ENCODE measurements at places on chromosomes 12 and 14.

DNA sequence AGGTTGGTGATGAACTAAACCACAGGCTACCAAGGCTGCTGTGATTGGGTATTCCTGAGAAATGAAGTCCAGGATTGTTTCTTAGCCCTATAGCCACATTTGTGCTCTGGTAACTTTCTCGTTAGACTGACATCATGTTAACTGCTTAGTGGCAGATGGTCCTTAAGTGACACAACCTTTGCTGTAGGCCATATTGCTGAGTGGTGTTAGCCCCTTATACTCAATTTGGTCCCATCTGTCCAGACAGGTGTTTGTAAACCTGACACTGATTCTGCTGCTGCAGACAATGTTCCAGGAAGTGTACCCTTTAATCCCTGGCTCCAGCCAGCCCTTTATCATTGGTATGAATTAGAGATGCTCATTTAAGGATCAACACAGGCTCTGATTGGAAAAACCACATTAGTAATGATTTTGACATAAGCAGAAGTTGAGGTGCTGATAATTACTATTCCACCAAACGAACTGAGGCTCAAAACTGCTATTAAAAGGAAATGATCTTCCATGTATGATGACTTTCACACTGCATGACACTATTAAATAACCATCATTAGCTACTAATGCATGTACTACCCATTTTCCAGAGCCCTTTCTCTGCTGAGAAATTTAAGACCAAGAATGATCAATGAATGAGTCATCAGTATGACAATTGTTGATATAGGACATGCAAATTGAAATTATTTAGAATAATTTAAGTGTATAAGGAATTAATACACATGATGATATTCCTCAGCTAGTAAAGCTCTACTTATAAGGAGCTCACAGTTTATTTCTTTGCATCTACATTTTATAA is 3.6 kb upstream of the SSTR1 start:
- no peak for ATAC-seq

DNA sequence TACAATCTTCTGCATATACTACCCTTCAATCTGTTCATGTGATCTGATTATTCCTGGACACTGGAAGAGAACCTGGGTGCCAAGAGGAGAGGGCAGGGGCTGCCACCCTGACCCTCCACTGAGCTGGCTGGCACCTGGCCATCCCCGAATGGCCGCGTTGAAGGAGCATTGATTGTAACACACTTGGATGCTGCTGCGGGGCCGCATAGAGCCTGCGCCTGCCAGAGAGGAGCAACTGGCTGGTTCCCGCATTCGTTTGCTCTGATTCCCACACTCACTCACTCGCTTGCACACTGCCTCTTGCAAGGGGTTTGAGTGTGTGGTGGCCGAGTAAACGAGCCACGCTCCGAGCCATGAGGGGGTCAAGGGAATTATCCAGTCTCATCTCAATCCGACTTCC is 32.4 kb downstream of the PSEN1 start:
- no peak for ATAC-seq

DNA sequence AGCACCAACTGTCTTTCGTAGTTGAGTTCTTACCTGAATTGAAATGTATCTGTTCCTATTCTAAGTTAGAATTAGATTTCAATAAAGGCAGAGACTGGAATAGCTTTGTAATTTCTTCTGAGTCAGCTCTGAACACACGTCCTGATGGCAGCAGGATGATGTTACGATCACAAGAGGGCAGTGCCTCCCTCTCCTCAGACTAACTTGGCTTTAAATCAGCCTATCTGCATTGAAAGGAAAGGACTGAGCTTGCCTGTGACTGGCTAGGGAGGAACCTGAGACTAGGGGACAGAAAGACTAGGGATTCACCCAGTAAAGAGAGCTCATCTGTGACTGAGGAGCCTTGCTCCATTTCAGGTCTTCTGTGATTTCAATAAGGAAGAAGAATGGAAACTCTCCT is 323.7 kb upstream of the OR4E1 start:
- ATAC-seq = peak; percentile 84

GRCh38 chr12:103499571-103499970 is 3.8 kb upstream of the C12orf42 start:
- peak; percentile 14 for ATAC-seq

GRCh38 chr14:100569734-100570286 is 17.4 kb downstream of the BEGAIN start:
- no peak for ATAC-seq

- no peak for ATAC-seq
Observed at GRCh38 chr14:75454963-75455546, 27.2 kb downstream of the JDP2 start.

DNA sequence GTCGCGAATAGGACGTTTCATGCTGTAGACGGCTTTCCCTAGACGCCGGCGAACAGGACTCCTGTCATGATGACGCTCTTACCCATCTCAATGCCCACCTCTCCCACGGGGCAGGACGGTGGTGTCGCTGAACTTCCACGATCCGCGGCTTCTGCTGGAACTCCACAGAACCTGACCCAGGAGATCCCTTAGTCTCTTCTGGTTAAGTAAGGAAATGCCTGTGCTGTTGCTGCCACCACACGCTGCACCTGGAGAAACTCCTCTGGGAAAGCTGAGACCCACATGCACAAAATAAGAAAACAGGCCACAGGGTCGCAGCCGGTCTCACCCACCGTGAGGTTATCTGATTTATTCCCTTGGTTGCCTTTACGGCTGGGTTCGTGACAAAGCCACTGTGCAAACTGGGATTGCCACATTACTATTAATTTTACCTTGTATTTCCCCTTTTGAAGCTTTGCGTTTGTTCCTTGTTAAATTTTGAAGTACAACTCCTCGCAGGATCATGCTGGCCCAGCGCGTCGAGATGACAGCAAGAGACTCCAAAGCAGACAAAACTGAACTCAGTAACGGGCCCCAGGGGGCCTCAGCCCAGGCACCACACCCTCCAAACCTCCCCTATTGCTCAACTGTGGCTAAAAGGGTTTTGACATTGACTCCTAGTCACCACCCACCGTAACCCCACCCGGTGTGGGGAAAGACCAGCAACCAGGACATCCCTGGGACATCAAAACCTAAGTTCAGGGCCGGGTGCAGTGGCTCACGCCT is 9.2 kb upstream of the MMP17 start:
- no peak for ATAC-seq

DNA sequence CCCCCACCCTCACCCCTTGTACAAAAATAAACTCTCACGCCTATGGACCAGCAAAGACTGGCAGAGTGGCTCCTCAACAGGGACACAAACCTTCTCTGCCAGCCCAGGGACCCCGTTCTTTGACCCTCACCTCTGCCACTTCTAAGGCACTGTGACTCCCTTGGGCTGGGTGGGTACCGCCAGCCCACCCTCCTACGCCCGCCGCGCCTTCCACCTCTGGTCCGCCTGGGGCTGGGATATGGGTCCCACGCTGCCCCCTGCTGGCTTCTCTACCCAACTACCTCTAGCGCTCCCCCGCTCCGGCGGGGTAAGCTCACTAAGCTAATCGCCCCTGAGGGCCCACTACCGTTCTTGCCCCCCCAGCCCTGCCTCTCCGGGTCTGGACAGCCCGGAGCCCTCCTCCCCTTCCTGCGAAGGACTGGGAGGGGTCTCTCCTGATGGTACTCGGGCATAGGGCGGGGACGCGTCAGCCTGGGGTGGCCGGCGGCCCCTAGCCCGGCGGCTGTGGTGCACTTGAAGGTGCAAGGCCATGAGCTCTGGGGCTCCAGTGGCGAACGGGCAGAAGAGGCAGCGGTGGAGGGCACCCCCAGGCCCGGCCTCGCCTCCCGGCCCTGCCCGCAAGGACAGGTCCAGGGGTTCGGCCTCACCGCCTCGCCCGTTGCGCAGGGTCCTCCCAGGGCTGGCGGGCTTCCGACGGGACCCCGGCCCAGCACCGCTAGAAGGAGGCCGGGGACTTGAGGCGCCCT is 8.1 kb downstream of the ZNF219 start:
- no peak for ATAC-seq

GRCh38 chr12:130126023-130126432 is 36.2 kb upstream of the FZD10 start:
- ATAC-seq = no peak

GRCh38 chr12:15644700-15645099 is 144.5 kb downstream of the EPS8 start:
- ATAC-seq = no peak

DNA sequence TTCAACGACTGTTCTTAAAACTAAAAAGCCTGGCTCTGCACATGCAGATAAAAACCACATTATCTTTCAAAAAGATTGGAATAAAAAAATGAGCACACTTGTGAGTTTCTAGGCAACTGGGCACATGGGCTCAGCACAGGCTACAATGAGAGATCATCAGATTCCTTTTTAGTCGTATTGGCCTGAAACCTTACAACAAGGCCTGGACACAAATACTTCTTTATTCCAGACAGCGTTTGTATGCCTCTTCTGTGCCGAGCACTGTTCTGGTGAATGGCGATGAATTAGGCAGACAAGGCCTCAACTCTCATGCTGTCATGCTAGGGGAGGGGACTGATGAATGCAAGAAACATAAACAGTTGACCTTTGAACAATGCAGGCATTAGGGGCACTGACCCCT is 463.0 kb downstream of the AACS start:
- ATAC-seq = no peak

DNA sequence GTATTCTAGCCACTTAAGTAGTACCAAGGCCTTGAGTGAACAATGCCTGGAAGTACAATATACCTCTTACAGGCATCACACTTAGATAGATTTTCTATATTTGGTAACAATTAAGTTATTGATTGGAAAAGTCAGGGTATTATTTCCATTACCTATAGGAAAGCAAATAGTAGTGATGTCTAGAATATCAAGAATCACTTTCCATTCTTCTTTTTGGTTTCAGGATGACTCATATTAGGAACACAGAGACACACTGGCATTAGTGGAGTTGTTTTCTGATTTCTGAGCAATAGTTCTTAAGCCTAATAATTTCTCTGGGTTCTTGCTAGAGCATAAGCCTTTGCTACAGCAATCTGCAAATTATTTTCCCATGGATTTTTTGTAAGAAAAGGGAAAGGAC is 1640.0 kb upstream of the SEL1L start:
- ATAC-seq = no peak

DNA sequence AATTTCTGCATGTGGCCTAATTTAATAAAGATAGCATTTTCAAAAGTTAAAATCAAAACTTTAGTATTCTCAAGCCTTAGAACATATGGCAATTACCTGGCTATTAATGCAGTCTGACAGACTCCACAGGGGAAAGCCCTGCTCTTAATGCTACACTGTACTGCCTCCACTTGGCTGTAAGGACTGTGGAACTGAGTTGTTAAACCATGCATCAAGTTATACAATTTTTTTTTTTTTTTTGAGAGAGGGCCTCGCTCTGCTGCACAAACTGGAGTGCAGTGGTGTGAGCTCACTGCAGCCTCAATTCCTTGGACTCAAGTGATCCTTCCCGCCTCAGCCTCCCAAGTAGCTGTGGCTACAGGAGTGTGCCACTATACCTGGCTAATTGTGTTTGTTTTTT is 19.0 kb upstream of the NDUFA12 start:
- no peak for ATAC-seq

Data from activated CD4-positive, CD25-positive, alpha-beta regulatory T cell treated with anti-CD3 and anti-CD28 coated beads, Interleukin-2, amount 50 U/mL, for 24 hours (primary cell).